ENCODE measurements at places on chromosomes 6 and 20.

DNA sequence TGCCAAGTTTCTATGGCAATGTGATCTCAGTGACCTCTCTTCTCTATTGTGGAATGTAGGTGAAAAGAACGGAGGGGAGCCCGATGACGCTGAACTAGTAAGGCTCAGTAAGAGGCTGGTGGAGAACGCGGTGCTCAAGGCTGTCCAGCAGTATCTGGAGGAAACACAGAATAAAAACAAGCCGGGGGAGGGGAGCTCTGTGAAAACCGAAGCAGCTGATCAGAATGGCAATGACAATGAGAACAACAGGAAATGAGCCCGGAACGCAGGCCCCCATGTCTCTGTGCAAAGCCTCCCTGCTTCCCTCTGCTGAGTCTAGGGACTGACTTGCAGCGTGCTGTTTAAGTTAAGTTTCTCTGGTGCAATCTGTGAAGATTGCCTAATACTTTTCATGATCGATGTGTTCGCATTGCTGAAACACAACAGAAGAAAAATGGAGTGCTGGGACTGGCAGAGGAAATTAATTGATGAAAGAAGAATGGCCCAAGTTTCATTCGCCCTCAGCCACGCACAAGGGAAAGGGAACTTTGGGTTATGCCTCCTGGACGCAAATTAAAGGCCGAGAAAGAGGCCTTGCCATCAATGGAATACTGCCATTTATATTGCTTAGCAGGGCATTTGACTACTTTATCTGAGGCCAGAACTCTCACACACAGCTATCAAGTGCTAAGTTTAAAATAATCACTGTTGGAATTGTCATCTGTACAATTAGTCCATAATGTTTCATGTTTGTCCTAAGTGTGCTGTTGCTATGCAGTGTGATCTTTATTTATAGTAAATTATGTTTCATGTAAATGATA lies 146.4 kb downstream of the AKAP7 start:
- peak; percentile 64 for DNase-seq

GRCh38 chr6:2796861-2797260 lies 31.7 kb downstream of the WRNIP1 start:
- DNase-seq = no peak

DNA sequence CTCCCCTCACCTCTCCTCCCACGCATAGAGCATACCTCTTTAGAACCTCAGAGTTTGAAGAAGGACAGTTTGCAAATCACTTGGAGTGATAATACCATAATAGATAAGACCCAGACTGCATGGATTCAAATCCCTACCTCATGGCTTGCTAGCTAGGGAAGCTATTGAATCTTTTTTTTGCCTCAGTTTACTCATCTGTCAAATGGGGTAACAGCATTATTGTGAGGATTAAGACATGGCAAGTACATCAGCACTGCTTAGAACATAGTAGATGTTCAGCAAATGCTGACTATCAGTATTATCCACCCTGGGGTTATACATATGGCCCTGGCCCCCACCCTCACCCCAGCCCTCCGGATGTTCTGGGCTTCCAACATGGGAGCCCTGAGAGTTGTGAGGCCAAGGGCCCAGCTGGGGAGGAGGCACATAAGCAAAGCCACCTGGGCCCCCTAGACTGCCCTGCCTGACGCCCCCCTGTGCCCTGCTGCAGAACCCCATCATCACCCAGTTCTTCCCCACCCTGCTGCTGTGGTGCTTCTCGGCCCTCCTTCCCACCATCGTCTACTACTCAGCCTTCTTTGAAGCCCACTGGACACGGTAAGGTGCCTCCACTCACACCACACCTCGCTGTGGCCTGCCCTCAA lies 9.1 kb upstream of the CAPN11 start:
- DNase-seq = no peak

GRCh38 chr6:55174211-55175026 lies at the start of gene HCRTR2:
TSS of gene HCRTR2 (plus strand) at chr6:55174515. CDS start at chr6:55174588, 73 bp downstream.
- DNase-seq = no peak

DNA sequence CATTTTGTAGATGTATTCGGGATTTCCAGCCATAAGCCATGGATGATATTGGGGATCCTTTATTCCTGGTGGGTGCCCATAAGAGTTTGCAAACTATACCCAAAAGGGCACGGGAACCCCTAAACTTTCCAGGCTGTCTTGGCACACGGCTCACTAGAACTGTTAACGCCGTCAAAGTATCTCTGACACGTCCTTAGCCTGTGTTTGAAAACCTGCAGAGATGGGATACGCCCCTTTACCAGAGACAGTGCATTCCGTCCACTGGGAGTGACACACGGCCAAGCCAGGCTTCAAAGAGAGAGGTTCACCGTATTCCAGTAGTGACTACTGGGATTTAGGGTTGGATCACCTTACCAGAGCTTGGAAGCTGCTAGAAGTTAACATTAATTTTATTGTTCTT lies 95.0 kb downstream of the THBS2 start:
- DNase-seq = no peak

- peak; percentile 2 for DNase-seq
Measured at GRCh38 chr20:11227602-11228001, 553.8 kb upstream of the JAG1 start.

- no peak for DNase-seq
Measured at GRCh38 chr20:46031014-46031569, 2.1 kb downstream of the SLC12A5 start.

GRCh38 chr6:12313992-12314589 lies 23.9 kb downstream of the EDN1 start:
- peak; percentile 72 for DNase-seq

GRCh38 chr20:63014287-63014686 lies 7.5 kb upstream of the BHLHE23 start:
- DNase-seq = no peak

- no peak for DNase-seq
Measured at GRCh38 chr20:46614503-46614902, 36.8 kb downstream of the SLC13A3 start.

- DNase-seq = no peak
Measured at GRCh38 chr20:46249671-46250070, 58.6 kb downstream of the CDH22 start.

DNA sequence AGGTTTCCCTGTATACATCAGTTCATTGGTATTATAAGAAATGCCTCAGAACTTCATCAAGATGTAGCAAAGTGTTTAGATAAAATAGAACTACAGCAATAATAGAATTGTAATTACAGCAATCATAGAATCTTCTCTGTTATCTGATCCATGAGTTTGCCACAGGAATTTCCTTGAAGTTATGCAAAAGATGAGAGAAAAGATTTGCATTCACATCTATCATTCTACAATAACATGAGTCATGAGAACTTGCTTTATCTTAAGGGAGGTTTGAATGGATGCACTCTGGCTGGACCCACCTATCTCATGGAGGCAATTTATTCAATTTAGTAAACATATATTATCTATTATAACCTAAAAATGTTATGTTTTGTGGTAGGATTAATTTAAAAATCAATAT lies 329.8 kb upstream of the EPHA7 start:
- DNase-seq = peak; percentile 79

GRCh38 chr6:133854364-133855275 lies 34.3 kb upstream of the TCF21 start:
- DNase-seq = no peak

DNA sequence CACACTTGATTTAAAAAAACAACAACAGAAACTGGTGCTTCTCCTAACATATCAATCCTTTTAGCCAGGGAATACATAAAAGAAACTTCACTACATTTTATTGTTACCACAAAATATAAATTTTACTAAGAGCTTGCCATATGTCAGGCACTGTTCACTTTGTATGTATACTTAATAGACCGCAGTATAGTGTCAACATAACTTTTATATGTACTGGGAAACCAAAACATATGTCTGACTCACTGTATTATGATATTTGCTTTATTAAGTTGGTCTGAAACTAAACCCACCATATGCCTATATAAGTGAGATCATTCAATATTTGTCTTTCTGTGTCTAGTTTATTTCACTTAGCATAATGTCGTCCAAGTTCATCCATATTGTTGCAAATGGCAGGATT lies 108.4 kb downstream of the KLHL32 start:
- DNase-seq = no peak

- DNase-seq = peak; percentile 52
Measured at GRCh38 chr6:44304282-44305199, 8.6 kb downstream of the AARS2 start.

- DNase-seq = no peak
Measured at GRCh38 chr20:42193119-42193518, 574.9 kb upstream of the CHD6 start.

DNA sequence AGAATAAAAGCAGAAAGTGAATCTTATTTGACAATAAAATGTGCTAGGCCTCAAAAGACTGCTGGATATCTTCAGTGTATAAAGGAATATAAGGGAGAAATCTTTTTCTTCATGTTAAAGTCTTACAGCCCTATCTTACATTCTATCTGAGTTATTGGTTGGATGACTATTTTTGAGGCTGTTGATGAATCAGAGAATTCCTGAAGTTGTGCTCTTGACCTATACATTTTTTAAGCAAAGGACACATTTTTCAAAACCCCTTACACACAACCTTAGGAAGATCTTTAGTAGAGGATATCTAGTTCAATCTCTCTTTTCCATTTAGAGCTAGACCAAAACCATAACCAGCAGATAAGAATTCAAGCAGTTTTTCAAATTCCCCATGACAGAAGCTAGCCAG lies 10.9 kb upstream of the CGA start:
- DNase-seq = peak; percentile 29

DNA sequence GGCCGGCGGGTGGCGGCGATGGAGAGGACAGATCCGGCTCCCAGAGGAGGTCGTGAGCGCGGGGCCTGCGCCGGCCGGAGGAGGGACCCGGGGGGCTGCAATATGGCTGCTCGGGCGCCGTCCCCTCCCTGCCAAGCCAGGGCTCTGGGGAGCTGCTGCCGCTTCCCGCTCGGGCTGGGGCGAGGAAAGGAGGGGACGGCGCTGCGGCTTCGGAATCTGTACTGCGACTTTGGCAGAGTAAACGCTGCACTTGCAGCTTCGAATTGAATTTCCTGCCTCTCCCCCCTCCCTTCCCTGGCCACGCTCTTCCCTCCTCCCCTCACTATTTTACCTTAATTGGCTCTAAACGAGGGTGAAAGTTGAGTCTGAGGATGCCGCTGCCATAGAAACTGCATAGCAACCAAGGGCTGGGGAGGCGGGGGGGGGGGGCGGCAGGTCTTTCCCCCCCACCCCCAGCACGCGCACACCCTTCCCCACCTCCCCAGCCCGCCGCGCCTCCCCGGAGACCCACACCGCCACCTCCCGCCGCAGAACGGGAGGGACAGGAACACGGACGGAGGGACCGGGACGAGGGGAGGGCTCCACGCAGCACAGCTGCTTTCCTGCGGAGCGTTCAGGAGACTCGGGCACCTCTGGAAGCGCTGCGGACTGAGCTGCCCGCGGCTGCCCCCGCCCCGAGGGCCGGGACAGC lies 93.9 kb downstream of the RNASET2 start:
- DNase-seq = no peak

- DNase-seq = no peak
Measured at GRCh38 chr6:22300273-22300998, 3.6 kb upstream of the PRL start.

GRCh38 chr6:147549531-147549930 lies 41.0 kb downstream of the SAMD5 start:
- DNase-seq = no peak

DNA sequence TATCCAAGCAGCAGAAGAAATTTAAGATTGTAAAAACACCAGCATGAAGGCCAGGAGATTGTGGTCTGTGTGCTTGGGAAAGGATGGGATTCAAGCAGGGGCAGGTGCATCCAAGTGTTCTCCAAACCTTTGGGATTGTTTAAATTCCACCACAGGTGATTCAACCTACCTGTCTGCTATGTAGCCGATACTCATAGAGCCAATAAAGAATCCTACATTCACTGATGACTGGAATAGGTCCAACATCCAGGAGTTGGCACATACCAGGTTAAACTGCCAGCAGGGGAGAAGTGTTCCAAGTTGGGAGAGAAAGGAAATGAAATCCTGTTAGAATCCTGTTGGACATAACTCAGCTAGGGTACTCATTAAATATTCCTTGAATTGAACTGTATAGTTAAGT lies 2.2 kb downstream of the SLC22A2 start:
- no peak for DNase-seq

GRCh38 chr6:11218538-11219399 lies 13.7 kb downstream of the NEDD9 start:
- DNase-seq = no peak

- DNase-seq = no peak
Measured at GRCh38 chr6:87115402-87116135, 20.7 kb upstream of the CGA start.

DNA sequence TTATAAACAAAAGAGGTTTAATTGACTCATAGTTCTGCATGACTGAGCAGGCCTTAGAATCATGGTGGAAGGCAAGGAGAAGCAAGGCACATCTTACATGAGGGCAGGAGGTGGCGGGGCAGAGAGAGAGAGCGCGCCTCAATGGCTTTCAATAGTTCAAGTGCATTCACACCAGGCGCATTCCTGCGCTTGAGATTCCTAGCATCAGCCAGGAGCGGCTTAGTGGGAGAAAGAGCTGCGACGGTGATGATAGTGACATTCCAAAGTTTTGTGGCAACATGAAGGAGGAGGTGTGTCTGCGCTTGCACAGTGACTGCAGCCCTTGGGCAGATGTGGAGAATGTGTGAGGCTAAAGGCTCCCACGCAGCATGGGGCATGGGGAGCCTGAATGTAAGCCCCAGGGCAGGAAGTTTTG lies 25.0 kb upstream of the EMILIN3 start:
- no peak for DNase-seq

DNA sequence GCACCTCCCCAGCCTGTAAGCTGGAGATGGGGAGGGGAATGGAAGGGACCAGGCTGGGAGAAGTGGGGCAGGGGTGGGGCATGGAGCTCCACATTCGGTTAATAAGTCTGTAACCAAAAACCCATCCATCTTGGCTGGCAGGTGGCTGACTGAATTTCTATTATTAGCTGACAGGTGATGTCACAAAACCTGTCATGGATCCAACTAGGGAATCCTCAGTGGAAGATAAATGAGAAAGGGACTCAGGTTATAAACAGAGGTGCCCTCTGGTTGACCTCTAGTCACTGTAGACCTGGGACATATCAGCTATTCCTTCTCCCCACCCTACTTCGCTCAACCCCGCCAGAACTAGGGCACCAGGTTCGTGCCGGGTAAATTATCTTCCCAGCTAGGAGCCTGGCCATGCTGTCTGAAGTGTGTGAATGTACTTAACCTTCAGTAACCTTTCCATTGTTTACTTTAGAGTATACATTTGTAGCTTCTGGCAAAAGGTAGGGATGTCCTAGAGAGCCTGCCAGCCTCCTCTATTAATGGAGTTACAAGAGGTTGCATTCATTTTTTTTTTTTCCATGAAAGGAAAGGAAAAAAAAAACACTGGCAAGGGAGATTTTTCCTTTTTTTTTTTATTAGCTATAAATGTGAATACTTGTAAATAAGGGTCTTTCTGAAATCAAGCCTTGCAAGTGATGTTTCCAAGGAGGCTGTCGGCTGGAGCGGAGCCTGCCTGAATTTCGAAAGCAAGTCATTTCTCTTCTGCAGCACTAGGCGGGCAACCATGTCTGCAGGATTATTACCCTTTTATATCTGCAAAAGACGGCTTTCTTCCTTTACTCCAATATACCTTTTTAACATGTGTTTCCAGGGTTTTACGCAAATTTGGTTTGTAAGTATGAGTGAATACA lies 135.9 kb downstream of the TMEM242 start:
- DNase-seq = peak; percentile 10

GRCh38 chr6:81762132-81762531 lies 9.7 kb upstream of the TENT5A start:
- DNase-seq = no peak

GRCh38 chr20:49750611-49751396 lies 37.1 kb upstream of the B4GALT5 start:
- no peak for DNase-seq

Measured in amniotic epithelial cell (primary cell).